ENCODE measurements at places on chromosomes 12 and 14.

DNA sequence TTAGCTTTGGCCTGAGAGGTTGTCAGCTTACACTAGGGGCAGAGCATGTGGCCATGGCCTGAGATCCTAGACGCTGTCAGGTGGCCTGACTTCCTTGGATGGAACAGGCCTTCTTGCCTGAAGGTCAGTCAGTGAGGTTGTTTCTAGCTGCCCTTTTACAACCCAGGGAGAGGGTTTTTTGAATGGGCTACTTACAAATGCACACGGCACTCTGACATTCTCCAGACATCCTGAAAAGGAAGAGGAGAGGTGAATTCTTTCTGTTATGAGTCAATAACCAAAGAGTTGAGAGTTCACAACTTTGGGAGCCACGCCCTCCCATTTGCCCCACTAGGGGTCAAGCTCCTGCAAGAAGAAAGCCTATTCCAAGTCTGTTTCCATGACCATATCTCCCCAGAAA lies 7.8 kb downstream of the KRT76 start:
- no peak overlapping the region for H3K4me3 ChIP-seq
- no peaks in the 10 kb centered on the region for H3K36me3 ChIP-seq
- no peak for DNase-seq
- no peaks in the 10 kb centered on the region for H3K4me1 ChIP-seq
- no peak overlapping the region for H3K27ac ChIP-seq
- H3K27me3 ChIP-seq = peaks cover 67% of the 10 kb centered on the region

DNA sequence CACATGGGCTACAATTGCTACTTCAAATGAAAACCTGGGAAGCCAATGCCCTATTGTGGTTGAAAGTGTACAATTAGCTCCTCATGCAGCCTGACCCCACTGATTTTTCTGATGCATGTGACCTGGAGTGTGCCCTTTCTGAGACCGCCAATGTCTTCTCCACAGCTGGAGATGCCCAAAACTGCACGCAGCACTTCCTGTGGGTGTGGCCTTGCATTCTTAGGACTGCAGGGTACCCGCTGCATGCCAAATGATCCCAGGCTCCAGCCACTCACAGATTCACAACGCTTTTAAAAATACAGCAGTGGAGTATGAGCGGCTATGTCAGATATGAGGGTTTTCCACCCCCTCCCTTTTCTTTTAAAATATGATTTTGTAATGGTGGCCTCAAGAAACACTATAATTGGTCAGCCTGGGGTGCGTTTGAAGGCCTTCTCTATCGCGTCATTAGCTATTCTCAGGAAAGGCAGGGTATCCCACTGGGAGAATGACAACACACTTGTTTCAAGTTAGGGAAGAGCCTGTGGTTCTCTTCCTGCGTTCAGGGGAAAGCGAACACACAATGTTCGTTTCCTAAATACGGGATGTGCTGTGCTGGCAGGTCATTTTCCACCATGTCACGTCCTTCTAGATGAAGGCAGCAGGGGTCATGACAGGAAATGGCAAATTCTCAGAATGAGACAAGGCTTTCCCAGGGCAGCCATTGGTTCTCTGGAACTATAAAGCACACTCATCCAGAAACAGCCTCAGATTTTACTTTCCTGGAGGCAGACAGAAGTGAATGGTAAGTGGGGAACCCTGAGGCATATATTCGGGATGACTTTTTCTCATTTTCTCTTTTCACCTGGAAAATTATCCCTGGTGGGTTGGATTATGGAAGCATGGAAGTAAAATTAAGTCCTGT lies at the start of gene APOLD1:
Gene APOLD1 (plus strand): TSS at position 749 of the 904 bp plus-strand sequence. CDS start 33 bp downstream, at position 782.
- H3K36me3 ChIP-seq = no peaks in the 10 kb centered on the region
- H3K27me3 ChIP-seq = no peaks in the 10 kb centered on the region

DNA sequence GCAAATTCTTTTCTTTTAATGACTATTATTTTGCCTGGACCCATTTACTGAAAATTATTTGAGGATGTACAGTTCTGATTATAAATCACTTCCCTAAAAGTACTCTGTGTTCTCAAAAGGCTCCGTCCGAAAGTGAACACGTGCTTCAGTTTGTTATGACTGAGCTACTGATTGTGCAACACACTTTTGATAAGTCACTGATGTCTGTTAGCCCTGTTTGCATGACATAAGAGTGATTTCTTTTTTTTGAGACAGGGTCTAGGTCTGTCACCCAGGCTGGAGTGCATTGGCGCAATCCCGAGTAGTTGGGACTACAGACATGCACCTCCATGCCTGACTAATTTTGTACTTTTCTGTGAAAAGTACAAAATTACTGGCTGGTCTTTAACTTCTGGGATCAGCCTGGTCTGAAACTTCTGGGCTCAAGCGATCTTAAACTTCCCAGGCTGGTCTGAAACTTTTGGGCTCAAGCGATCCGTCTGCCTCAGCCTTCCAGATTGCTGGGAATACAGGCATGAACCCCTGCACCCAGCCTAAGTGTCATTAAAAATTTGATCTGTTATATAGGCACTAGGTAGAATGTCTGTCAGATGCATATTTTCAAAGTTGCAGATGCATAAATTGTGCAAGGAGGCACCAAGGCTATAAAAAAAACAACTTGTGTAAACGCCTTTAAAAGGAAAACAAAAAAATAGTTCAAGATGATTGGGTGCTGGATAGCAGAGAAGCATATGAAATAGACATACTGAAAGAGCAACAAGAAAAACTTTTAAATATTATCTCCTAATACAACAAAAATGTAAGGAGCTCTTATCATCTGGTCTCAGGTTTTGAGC lies 111.5 kb downstream of the SRGAP1 start:
- no peaks in the 10 kb centered on the region for H3K27me3 ChIP-seq
- no peaks in the 10 kb centered on the region for H3K36me3 ChIP-seq
- no peak overlapping the region for H3K27ac ChIP-seq

- H3K4me3 ChIP-seq = peak overlapping the region; percentile 90
- H3K27ac ChIP-seq = peak overlapping the region; percentile 95
- H3K36me3 ChIP-seq = no peaks in the 10 kb centered on the region
- no peaks in the 10 kb centered on the region for H3K27me3 ChIP-seq
These were observed 1.9 kb downstream of the ETV6 start for GRCh38 chr12:11651381-11651780.

GRCh38 chr12:122851820-122852219 lies 16.6 kb downstream of the HIP1R start:
- no peak for DNase-seq
- no peaks in the 10 kb centered on the region for H3K36me3 ChIP-seq
- no peak overlapping the region for H3K4me3 ChIP-seq
- H3K4me1 ChIP-seq = no peaks in the 10 kb centered on the region

DNA sequence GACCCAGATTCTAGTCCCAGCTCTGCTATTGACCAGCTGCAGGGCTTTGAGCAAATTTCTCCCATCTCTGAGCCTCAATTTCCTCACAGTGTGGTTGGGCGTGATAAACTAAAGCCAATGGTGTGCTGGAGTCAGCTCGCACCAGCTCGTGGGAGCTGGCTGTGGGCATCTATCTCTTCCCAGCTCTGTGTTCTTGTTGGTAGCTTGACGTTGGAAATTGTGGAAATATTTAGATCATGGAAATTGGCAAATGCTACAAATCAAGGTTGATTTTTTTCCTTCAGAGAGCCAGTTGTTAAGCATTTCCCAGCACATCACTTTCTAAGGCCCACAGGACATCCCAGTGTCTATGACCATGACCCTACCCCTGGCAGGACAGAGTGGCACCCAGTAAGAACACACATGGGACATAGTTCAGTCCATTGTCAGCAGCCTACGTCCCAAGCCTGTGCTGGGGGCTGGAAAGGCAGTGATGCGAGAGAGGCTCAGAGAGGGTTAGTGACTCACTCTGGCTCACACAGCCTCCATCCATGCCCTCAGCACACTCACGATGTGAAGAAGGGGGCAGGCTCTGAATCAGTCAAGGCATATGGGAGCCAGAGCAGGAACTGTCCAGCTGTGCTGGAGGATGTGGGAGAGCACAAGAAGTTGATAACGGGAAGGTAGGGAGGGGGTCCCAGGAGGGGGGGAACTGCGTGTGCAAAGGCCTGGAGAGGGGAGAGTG lies 77.6 kb downstream of the LGMN start:
- H3K27ac ChIP-seq = no peak overlapping the region
- no peak overlapping the region for H3K4me3 ChIP-seq
- no peak for DNase-seq
- no peaks in the 10 kb centered on the region for H3K4me1 ChIP-seq
- H3K36me3 ChIP-seq = no peaks in the 10 kb centered on the region

DNA sequence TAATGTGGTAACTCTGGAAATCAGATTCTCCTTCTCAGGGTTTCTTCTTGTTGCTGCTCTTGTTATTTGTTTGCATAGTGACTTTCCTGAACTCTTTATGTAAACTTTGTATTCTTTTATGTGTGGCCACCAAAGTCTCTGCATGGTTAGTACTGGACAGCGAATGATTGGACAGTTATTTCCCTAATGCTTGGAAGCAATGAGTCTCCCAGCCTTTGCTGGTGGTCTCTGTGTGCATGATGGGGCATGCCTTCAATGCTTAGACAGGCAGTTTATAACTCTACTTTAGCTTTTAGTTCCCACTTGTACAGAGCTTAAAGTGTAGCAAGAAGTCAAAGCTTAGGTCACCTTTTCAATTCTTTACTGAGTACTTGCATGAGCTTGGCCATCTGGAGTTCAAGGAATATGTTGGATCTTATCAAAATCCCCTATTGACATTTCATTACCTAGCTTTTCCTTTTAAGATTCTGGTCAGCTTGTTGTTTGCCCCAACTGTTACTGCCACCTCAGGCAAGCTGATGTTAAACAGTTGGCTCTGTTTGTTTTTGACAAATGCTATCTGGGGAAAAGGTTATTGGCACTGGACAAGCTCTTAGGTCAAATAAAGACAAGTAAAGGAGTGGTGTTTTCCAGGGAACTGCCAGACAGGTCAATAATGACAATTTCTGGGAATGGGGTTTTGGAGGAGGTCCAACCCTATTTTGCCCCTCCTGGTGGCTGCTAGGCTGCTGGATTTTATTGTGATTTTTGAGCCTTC lies 12.3 kb downstream of the CCDC91 start:
- H3K4me1 ChIP-seq = no peaks in the 10 kb centered on the region
- H3K27ac ChIP-seq = no peak overlapping the region
- no peak for DNase-seq
- no peak overlapping the region for H3K4me3 ChIP-seq

- peak; percentile 15 for DNase-seq
- H3K4me3 ChIP-seq = no peak overlapping the region
- peak overlapping the region; percentile 96 for H3K27ac ChIP-seq
- no peaks in the 10 kb centered on the region for H3K27me3 ChIP-seq
- H3K36me3 ChIP-seq = no peaks in the 10 kb centered on the region
- H3K4me1 ChIP-seq = peaks cover 89% of the 10 kb centered on the region
These were observed 58.8 kb downstream of the SEL1L start for GRCh38 chr14:81474685-81475324.

- no peak overlapping the region for H3K4me3 ChIP-seq
- DNase-seq = no peak
- peaks cover 26% of the 10 kb centered on the region for H3K27me3 ChIP-seq
- no peak overlapping the region for H3K27ac ChIP-seq
These were observed 18.4 kb upstream of the C14orf180 start for GRCh38 chr14:104561124-104561557.

DNA sequence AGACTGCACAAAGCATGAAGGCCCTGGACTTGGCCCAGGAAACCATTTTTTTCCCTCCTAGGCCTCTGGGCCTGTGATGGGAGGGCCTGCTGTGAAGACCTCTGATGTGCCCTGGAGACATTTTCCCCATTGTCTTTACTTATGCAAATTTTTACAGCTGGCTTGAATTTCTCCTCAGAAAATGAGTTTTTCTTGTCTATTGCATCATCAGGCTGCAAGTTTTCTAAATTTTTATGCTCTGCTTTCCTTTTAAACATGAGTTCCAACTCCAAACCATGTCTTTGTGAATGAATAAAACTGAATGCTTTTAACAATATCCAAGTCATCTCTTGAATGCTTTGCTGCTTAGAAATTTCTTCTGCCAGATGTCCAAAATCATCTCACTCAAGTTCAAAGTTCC lies 43.7 kb upstream of the TRHDE start:
- no peaks in the 10 kb centered on the region for H3K4me1 ChIP-seq
- H3K36me3 ChIP-seq = no peaks in the 10 kb centered on the region
- H3K27me3 ChIP-seq = no peaks in the 10 kb centered on the region
- H3K27ac ChIP-seq = no peak overlapping the region
- no peak for DNase-seq

GRCh38 chr12:561908-562593 lies 101.2 kb downstream of the NINJ2 start:
- H3K27ac ChIP-seq = no peak overlapping the region
- H3K4me3 ChIP-seq = no peak overlapping the region
- no peaks in the 10 kb centered on the region for H3K36me3 ChIP-seq
- H3K27me3 ChIP-seq = peaks cover 5% of the 10 kb centered on the region
- no peak for DNase-seq
- H3K4me1 ChIP-seq = no peaks in the 10 kb centered on the region

DNA sequence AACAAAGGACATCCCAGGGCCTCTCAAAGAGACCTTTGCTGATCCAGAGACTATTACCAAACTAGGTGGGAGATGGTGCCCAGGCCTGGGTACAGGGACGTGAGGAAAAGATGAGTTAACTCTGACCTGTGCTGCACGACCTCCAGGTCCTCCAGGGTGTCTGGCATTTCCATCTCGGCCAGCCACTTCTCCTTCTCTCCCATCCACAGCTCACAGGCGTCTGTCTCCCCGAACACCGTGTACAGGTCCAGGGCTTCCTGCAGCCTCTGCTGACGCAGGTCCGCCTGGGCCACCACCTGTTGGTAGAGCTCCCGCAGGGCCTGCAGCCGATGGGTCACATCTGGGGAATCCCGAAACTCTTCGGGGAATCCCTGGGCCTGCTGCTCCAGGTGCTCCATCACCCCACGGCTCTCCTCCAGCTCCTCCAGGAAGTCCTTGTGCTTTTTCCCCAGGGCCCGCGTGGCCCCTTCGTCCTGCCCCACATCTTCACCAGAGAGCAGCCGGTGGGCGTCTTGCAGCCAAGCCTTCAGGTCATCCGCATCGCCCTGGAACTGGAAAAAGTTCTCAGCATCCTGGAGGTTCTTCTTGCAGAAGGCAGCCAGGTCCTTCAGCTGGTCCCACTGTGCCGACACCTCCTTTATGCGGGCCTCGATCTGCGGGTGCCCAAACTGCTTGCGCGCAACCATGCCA lies 86.7 kb downstream of the SPTB start:
- no peaks in the 10 kb centered on the region for H3K27me3 ChIP-seq
- no peak overlapping the region for H3K4me3 ChIP-seq
- DNase-seq = no peak
- H3K4me1 ChIP-seq = no peaks in the 10 kb centered on the region

GRCh38 chr12:131386167-131386521 lies 324.7 kb upstream of the SFSWAP start:
- no peak overlapping the region for H3K27ac ChIP-seq
- H3K36me3 ChIP-seq = no peaks in the 10 kb centered on the region
- no peak overlapping the region for H3K4me3 ChIP-seq
